ENCODE measurements at places on chromosomes 1 and 21.

GRCh38 chr1:20552728-20553445, 514 bp downstream of the FAM43B start:
- no peak for DNase-seq

- no peak for DNase-seq
Measured at GRCh38 chr21:22871692-22872091, 1873.5 kb downstream of the NCAM2 start.

DNA sequence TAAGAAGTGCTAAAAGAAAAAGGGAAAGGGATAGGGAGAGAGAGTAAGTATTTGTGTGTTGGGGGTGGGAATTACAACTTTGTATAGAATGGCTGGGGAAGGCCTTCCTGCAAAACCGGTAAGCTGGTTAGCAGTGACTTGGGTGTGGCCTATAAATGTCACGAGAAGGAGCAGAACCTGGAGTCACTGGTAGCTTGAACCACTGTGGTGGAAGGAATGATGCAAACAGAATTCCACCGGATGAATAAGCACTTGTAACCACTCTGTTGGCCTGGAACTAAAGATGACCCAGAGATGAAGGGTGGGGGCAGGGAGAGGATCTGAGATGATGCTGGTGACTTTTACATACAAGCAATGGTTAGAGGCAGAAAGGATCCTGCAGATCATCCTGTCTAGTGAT, 8.9 kb downstream of the XKR8 start:
- DNase-seq, result no peak

DNA sequence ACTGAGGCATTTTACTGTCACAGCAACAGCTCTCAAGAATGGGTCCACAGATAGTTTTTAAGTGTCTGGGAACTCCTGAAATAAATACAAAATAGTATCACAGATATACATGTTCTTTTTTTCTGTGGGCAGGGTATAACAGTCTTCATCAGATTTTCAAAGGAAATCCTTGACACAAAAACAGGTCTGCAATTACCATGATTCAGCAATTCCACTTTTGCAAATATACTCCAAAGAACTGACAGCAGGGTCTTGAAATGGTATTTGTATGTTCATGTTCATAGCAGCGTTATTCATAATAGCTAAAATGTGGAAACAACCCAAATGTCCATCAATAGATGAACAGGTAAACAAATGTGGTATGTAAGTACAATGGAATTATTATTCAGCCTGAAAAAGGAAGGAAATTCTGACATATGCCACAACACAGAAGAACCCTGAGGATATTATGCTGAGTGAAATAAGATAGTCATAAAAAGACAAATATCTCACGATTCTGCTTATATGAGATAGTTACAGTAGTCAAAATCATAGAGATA, 85.0 kb downstream of the EPS15 start:
- no peak for DNase-seq

DNA sequence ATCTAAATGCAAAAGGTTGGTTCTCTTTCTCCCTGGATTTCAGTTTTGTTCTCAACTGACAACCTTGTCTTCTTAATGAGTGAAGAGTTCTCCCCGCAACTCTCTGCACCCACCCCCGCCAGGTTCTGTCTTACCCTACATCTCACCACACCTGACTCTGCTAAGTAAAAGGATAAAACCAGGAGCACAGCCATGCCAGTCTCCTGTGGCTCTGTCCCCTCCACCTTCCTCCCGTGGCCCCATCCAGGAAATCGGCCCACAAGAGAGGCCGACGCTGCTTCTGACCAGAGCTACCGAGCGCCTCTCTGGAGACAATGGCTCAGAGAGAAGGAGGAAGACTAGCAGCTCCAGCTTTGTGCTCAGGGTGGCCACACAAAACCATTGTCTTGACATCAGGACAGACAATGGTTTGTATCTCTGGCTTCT, 72.2 kb downstream of the PLEKHA6 start:
- no peak for DNase-seq

DNA sequence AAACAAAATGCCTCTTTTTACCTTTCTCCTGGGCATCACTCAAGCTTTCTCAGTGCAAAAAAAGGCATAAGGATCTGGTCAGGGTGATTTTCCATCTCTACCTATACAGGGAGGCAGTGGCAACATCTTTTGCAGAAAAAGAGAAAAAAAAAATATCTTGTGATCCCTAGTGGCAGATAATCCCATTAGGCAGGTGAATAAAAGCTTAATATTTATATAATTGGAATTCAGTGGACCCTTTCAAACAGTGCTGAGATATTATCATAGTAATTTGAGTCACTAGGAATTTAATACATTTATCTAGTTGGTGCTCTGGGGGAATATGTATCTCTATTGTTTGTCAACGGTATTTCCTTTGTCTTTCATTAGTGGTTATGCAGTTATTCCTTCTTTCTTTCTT, 29.9 kb upstream of the CXADR start:
- DNase-seq, result no peak

- DNase-seq, result no peak
Measured at GRCh38 chr1:241612533-241613477, 27.4 kb downstream of the CHML start.

DNA sequence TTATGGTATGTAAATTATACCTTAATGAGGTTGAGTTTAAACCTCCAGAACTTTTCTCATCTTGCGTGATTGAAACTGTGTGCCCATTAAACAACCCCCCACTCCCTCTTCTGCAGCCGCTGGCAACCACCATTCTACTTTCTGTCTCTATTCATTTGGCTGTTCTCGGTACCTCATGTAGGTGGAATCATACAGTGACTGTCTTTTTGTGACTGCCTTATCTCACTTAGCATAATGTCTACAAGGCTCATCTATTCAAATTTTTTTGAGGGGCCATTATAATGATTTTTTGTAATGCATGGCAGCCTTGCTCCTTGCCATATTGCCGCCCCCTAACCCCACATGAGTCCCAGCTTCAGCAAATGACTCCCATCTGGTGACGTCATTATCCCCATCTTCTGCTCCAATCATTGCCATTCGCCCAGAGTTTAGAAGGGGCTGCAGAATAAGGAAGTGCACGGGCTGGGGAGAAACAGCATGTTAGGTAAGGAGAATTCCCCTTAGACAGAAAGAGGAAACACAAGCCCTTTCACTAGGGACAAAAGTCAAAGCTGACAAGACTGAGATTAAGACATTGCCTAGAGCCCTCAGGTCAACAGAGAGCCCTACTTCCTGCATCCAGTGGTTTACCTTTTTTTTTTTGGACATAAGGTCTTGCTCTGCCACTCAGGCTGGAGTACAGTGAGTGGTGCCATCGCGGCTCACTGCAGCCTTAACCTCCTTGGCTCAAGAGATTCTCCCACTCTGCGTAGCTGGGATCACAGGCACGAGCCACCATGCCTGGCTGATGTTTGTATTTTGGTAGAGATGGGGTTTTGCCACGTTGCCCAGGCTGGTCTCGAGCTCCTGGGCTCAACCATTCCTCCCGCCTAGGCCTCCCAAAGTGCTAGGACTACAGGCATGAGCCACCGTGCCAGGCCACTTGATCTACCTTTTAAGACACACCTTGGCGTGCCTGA, 78.4 kb upstream of the ERRFI1 start:
- DNase-seq, result no peak

GRCh38 chr1:244273262-244273844, 178.4 kb downstream of the ADSS2 start:
- no peak for DNase-seq

- no peak for DNase-seq
Measured at GRCh38 chr1:117003223-117003875, 1.8 kb downstream of the CD101 start.

DNA sequence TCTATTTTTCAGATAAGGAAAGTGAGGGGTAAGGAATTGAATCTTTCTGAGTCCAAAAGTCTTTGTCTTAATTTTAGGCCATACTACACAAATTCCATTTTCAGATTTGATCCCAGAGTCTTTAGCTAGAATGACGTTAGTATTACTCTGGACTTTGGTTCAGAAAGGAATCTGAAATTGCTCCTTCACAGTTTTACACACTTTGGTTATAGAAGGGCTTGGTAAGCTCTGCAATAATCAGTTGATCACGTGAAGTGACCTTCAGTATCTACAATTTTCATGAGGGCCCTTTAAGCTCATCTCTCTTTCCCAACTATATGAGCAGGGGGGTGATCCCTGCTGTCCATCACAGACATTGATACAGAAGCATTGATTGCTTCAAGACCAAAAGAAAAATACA, 103.4 kb upstream of the ESRRG start:
- no peak for DNase-seq

GRCh38 chr1:73576083-73576482, 621.9 kb downstream of the LRRIQ3 start:
- DNase-seq, result no peak

Measured in neural crest cell (in vitro differentiated cells).